Dermis microvascular lymphatic vessel endothelial cell (primary cell): ENCODE measurements at places on chromosomes 1 and 21. TPM values are rescaled to one million over a fixed set of nuclear protein-coding genes. Genes with fewer than 3 reads are reported as not detected.
A peak's percentile ranks its signal among the peaks of the same experiment; 100 is the strongest.

GRCh38 chr1:187051618-187052232, 223.0 kb downstream of the PLA2G4A start:
- DNase-seq, result peak; percentile 63

GRCh38 chr1:69985376-69985775, 220.0 kb downstream of the LRRC40 start:
- no peak for DNase-seq

- DNase-seq, result no peak
These were observed 74.0 kb upstream of the ARHGEF16 start for GRCh38 chr1:3380469-3380868.

- DNase-seq, result no peak
These were observed 16.1 kb upstream of the SLAMF6 start for GRCh38 chr1:160538985-160539651.

- DNase-seq, result no peak
These were observed 15.4 kb downstream of the NOL9 start for GRCh38 chr1:6538956-6539355.

- DNase-seq, result no peak
These were observed 105.8 kb downstream of the TBX19 start for GRCh38 chr1:168386492-168386891.

- no peak for DNase-seq
These were observed 31.3 kb downstream of the SLC1A7 start for GRCh38 chr1:53111073-53111556.

GRCh38 chr1:78526496-78526895, 35.7 kb downstream of the PTGFR start:
- DNase-seq, result no peak

GRCh38 chr21:9758888-9759287, 762.5 kb upstream of the TPTE start:
- no peak for DNase-seq

- DNase-seq, result no peak
These were observed 29.7 kb upstream of the GRIK3 start for GRCh38 chr1:37064039-37064438.

DNA sequence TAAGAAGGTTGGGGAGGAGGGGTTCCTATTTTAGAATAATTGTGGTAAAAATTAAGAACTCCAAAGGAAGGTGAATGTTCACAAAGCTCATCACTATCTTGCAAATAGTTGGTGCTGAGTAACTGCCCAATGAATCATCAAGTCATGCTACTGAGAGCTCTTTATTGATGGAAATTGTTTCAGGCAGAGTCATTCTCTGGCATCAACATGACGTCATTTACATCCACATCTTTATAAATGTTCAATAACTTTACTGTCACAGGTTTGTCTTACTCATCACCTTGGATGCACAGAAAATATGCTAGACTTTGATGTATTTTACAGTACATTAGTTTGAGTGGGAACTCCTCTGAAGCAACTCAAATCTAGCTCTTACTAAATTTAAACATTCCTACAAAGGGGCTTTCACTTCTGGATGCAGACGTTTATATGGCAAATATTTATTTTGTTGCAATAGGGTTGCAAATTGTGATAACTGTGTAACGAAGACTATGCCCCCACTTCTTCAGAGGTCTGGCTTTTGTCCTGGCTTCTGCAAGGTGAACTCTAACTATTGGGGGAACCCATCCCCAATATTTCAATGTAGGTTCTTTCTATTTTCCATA, 273.7 kb upstream of the AJAP1 start:
- no peak for DNase-seq

GRCh38 chr1:247905910-247906503, 10.6 kb downstream of the OR2W3 start:
- DNase-seq, result no peak

DNA sequence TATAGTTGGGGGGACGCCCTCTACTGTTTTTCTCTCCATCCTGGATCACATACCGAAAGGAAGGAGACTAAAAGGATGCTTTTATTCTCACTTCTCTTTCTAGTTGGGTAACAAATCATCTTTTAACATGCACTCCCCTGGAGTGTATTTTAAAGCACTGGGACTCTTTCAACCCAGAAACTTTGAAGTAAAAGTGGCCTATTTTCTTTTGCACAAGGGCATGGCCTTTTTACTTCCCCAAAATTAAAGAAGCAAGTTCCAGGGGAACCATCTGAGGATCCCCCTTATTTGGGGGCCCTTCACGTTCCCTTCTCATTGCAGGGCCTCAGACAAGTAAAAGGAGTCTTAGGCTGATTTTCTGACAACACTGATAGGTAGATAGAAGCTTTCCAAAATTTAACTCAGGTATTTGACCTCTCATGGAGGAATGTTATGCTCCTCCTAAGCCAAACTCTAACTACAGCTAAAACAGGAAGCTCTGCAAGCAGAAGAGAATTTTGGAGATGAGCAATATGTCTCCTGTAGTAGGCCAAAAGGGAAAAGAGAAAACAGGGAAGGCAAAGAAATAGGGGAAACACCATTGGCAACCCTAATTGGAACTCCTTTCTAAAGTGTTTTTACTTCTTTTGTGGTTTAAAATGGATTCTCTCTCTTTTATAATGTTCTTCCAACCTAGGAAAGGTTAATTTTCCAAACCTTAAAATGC, 8.9 kb upstream of the CD46 start:
- DNase-seq, result no peak

DNA sequence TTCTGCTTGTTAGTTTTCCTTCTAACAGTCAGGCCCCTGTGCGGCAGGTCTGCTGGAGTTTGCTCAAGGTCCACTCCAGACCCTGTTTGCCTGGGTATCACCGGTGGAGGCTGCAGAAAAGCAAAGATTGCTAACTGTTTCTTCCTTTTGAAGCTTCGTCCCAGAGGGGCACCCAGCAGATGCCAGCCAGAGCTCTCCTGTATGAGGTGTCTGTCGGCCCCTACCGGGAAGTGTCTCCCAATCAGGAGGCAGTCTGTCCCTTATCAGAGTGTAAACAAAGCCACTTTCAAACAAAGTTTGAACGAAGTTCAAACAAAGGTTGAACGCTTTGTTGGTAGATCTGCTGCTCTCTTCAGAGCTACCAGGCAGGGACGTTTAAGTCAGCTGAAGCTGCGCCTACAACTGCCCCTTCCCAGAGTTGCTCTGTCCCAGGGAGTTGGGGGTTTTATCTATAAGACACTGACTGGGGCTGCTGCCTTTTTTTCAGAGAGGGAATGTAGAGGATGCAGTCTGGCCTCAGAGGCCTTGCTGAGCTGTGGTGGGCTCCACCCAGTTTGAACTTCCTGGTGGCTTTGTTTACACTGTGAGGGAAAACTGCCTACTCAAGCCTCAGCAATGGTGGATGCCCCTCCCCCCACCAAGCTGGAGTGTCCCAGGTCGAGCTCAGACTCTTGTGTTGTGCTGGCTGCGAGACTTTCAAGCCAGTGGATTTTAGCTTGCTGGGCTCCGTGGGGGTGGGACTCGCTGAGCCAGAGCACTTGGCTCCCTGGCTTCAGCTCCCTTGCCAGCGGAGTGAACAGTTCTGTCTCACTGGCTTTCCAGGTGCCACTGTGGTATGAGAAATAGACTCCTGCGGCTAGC, 401.8 kb downstream of the SRGAP2C start:
- no peak for DNase-seq

GRCh38 chr1:59194621-59195020, 102.3 kb upstream of the FGGY start:
- no peak for DNase-seq

DNA sequence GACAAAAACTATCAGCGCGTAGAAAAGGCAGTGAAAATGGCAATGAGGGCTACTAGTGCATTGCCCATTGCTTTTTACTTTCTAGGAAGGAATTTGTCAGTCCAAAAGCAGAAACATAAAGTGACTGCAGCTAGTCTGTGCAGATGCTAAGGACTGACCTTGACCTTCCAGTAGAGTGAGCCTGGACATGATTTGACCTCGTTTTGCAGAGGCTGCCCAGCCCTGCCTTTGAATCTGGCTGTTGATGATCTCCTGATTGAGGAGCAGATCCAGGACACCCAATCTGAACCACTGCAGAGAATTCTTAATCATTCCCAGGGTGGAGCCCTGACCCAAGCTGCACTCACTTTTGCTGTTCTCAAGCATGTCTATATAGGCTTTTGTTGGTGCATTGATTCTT, 21.6 kb downstream of the DYRK3 start:
- DNase-seq, result no peak

DNA sequence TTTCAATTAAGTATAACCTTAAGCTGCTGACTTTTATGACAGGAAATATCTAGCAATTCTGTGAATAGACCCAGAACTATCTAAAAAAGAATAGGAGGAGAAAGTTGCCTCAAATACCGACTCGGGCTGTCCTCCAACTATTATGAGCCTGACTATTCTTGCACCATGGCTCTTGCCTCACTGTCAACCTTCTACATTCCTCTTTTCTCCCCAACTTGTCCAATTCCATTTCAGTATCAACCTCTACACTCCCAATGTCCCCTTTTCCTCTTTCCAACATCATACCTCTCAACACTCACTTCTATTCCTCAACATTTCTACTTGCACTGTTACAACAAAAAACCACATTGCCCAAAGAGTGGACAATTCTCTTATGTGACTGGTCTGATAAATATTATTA, 2.3 kb downstream of the ZZZ3 start:
- no peak for DNase-seq

- no peak for DNase-seq
These were observed 88.4 kb downstream of the PROX1 start for GRCh38 chr1:214075999-214076707.

The CDK11B gene
- total RNA-seq, result 5.6 and 7.5 TPM in 2 replicates

The EPS15 gene
- total RNA-seq, result 69.1 and 87.0 TPM in 2 replicates

The KCNK1 gene
- total RNA-seq, result under 0.01 and 0.13 TPM in 2 replicates

The SMYD2 gene
- total RNA-seq, result 193 and 220 TPM in 2 replicates

The RORC gene
- total RNA-seq, result not detected in 2 replicates

The TFAP2E gene
- 0.13 TPM in 2 replicates for total RNA-seq

The TFF2 gene
- not detected in 2 replicates for total RNA-seq

The ZNF593OS gene
- not detected in 2 replicates for total RNA-seq

The FOXD3 gene
- total RNA-seq, result not detected in 2 replicates

The TINAGL1 gene
- 273 and 289 TPM in 2 replicates for total RNA-seq

The CFHR1 gene
- not detected in 2 replicates for total RNA-seq

The PCBP3 gene
- total RNA-seq, result 0.13 TPM in 2 replicates
